ENCODE measurements at places on chromosomes 11 and 22.

GRCh38 chr11:17760102-17761029 lies 25.8 kb downstream of the KCNC1 start:
- DNase-seq = no peak

DNA sequence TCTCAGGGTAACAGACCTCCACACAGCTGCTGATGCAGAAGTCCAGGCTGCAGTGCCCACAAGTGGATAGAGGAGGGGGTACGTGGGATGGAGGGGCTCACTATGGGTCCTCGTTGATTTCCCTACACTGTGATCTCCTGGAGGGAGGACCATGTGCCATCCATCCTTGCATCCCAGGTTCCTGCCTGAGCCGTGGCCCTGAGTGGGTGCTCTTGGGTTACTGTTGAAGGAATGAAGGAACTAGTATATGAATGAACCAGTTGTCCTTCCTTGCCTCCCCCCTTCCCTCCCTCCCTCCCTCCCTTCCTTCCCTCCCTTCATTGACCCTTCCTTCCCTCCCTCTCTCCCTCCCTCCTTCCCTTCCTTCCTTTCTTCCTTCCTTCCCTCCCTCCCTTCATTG lies 15.4 kb downstream of the APOBEC3B start:
- DNase-seq = no peak

DNA sequence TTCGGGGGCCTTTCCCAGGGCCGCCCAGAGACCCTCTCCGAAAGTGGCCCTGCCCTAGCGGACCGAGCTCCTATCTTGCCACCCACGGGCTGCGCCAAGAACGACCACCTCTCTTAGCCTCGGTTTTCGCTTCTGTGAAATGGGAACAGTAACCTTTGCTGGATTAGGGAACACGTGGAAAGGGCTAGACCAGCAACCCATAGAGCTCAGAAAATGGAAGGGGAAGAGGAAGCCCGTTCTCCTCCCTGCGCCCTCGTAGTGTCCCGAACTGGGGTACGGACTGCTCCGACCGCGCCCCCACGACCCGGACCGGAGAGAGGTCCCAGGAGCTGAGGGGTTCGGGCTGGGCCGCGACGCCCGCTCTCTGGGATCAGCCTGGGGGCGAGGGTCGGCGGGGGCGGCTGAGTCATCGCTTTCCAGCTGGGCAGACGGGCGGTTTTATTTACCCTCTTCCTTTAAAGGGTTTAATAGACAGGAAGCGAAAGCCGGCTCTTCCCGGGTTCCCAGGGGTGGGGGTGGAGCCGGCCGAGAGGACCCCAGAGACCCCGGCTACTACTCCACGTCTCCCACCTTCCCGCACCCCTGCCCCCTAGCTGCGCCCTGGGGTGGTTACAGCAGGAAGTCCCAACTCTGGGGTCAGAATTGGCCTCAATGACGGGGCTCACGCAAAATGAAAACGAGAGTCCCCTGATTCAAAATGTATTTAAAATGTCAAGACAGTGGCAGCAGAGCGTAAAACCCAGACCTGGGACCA lies 907 bp upstream of the PHLDA2 start:
- no peak for DNase-seq

- peak; percentile 59 for DNase-seq
Measured at GRCh38 chr11:101915791-101916291, 481 bp downstream of the ANGPTL5 start.

DNA sequence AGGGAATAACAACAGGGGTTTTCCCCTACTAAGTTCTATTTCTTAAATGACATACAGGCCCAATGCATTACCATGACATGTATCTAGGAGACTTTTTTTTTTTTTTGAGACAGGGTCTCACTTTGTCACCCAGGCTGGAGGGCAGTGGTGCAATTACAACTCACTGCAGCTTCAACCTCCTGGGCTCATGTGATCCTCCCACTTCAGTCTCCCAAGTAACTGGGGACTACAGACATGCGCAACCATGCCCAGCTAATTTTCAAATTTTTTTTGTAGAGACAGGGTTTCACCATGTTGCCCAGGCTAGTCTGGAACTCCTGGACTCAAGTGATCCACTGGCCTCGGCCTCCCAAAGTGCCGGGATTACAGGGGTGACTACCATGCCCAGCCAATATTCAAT lies 7.5 kb downstream of the CPSF7 start:
- no peak for DNase-seq

GRCh38 chr11:79414644-79415317 lies 26.0 kb downstream of the TENM4 start:
- DNase-seq = no peak

GRCh38 chr11:109019342-109019936 lies 354.6 kb downstream of the DDX10 start:
- no peak for DNase-seq

GRCh38 chr22:47807506-47807905 lies 1045.1 kb downstream of the TBC1D22A start:
- no peak for DNase-seq

GRCh38 chr11:73991471-73992006 lies 8.9 kb upstream of the UCP2 start:
- no peak for DNase-seq

GRCh38 chr11:14645985-14646900 lies 2.6 kb downstream of the PDE3B start:
- no peak for DNase-seq

DNA sequence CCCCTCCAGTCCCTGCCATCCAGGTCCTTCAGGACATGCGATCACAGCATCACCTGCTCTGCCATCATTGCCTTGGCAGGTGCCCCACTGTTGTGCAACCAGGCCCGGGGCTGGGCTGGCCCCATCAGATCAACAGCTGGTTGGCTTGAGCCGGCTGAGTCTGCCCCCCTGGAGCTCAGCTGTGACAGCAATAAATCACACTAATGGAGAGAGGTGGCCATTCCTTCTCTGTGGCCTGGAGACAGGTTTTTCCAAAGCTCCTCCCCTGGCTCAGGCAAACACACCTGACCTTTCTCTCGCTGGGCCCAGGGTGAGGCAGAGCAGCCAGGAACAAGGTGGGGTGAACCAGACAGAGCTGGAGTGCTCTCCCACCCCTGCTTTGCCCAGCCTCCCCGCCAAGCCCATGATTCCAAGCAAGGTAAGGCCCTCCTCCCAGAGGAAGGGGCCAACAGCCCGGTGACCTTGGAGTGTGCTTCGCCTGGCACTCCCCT lies 8.9 kb upstream of the FXYD2 start:
- DNase-seq = no peak

DNA sequence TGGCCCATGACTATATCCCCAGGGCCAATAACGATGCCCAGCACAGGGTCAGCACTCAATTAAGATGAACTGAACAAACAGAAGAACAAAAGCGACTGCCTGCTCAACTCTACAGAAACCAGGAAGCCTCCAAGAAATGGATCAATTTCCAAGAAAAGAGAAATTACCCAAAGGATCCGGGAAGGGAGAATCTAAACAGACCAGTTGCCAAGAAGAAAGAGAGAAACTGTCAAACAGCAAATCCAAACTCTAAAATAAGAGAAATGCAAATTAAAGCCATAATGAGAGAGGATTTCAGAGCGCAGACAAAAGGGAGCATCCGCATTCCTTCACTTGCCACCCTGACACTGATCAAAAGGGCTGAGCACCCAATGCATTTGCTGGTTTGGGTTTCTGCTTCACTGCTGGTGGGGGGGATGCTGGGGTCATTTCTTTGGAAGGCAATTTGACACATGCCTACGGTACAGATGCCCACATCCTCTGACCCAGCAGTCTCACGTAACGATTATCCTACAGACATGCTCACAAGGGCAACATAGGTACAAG lies 37.7 kb upstream of the RFPL3 start:
- no peak for DNase-seq

DNA sequence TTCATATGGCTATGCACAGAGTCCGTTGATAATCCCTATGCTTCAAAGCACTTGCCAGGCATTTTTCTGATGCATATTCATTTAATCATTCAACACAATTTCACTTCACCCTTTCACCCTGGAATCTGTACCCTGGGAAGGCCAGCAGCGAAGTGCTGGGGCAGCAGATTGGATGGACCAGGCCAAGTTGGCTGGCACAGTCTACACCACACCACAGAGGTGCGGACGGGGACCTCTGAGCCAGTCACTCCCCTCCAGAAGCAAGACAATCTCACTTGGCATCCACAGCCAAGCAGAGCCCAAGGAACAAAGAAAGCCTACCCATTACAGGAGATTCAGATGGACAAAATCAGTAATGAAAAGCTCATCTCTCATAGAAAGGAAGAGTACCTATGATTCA lies 130.2 kb downstream of the GALNT18 start:
- DNase-seq = no peak

DNA sequence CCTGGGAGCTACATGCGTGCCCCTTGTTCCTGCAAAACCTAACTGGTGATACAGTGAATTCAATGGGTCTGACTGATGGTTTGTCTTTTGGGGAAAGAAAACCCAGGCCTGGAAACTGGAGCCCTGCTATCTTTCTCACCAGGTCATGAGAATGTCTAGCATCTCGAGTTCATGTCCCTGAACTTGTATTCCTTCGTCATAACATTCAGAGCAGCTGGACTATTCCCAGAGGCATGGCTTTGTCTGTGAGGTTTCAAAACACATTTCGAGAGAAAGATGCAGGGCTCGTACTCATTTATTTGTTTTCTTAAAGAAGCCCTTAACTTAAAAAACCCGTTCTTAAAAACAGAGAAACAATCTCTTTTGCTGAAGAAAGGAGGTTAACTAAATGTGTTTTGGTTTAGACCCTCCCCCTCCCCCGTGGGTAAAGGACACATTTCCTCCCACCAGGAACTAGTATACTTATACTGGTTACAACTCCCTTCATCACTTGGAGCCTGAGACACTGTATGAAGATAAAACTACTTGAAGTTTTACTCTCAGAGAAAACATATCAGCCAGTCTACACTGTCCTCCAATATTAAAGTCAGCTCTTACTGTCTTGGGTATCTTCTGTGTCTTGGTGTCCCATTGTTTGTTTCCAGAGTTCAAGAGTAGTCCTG lies 43.2 kb downstream of the ME3 start:
- no peak for DNase-seq

DNA sequence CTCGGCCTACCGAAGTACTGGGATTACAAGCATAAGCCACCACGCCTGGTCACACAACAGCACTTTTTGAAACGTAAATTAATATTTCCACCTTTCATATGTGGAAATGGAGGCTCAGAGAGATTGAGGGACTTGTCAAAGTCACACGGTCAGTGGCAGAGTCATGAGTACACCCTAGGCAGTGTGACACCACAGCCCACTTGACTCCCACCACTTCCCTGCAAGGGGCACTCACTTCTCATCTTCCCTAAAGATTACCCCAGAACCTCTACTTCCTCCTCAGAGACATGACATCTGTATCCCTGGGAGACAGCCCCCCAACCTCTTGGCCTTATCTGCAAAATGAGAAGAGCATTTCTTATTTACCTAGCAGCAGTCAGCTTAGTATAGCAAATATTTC lies 16.5 kb upstream of the MYOD1 start:
- no peak for DNase-seq

DNA sequence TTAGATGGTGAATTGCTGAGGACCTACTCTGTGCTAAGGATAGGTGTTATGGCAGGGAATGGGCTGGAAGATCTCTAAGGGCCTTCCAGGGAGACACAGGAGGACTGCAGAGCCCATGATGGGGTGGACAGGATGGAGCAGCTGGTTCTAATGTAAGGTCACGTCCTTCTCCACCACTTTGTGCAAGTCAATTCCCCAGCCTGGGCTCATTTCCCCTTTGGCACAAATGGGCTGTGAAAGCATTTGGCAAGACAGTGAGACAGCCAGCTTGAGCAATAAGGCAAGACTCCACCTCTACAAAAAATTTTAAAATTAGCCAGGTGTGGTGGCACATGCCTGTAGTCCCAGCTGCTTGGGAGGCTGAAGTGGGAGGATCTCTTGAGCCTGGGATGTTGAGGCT lies 81.4 kb upstream of the THY1 start:
- no peak for DNase-seq

GRCh38 chr11:64055077-64055476 lies 19.3 kb downstream of the FLRT1 start:
- no peak for DNase-seq
